SJSA1 (cell line): ENCODE measurements at places on chromosomes 4 and X. TPM values are rescaled to one million over a fixed set of nuclear protein-coding genes. Genes with fewer than 3 reads are reported as not detected.

The CFP gene
- total RNA-seq = 0.66 TPM in 1 of 2 replicates, not detected in the other

DNA sequence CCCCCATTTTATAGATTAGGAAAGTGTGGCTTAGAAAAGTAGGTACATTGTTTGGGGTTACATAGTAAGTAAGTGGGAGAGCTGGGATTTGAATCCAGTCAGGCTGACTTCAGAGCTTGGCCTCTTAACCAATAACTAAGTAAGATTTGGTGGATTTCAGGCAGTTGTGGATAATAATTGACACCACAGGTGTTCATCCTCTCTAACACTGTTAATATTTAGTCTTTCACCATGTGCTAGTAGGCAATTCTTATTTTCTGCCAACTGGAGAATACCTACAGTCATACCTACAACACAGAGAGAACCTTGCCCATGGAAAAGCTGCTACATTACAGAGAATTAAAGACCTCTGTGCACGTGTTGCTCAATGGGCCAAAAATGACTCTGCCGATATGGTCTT is 89.5 kb downstream of the DIAPH2 start:
- DNase-seq = no peak
- no peaks in the 10 kb centered on the region for H3K36me3 ChIP-seq
- H3K27ac ChIP-seq = no peak overlapping the region
- H3K27me3 ChIP-seq = no peaks in the 10 kb centered on the region
- H3K4me1 ChIP-seq = no peaks in the 10 kb centered on the region
- no peak overlapping the region for H3K4me3 ChIP-seq

The SPANXN4 gene
- total RNA-seq = not detected in 2 replicates

DNA sequence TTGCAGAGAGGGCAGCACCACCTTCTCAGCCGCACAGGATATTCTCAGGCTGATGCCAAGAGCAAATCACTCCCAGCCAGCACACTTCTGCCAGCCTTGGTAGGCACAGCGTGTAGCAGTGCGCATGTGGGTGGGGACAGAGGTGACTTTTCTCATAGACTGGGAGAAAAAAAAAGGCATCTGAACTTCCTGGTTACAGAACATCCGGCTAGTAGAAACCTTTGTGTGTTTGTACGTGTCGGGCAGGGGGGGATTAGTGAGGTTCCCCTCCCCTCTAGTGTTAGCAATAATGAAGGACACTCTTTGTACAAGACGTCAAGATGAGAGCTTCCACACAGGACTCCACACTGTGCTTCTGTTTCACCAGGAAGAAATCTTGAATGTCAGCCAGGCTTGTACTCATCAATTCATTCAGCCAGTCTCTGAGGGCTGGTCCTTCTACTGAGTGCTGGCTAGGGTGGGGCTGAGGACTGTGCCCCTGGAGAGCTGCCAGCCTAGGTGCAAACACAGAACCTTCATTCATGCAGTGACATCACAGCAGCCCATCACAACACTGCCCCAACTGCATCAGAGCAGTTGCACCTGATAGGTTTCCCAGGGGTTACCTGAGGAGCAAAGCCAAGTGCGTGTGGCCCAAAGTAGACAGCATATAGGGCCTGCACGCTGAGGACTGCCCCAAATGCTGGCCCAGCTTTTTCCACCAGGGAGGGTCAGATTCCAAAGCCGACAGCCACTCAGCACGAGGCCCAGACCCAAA is 34.7 kb downstream of the SLC25A5 start:
- H3K36me3 ChIP-seq = no peaks in the 10 kb centered on the region
- no peak for DNase-seq
- peaks cover 18% of the 10 kb centered on the region for H3K4me1 ChIP-seq
- H3K27me3 ChIP-seq = no peaks in the 10 kb centered on the region

The MAP3K15 gene
- total RNA-seq = not detected in 2 replicates

DNA sequence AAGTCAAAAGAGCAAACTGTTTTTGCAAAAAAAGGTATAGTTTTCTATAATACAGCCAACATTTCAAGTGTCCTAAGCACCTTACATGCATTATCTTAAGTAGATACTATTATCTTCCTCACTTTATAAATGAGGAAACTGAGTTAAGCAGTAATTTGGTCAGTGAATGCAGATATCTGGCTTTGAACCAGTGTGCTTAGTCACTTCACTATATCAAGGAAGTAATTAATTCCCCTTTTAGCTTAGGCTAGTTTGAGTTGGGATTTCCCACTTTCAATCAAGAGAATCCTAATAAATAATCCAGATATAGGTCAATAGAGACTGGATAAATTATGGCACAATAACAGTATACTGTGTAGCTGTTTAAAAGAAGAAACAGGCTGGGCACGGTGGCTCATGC is 14.8 kb downstream of the SPINK2 start:
- no peaks in the 10 kb centered on the region for H3K36me3 ChIP-seq
- H3K27ac ChIP-seq = no peak overlapping the region
- DNase-seq = no peak
- H3K4me3 ChIP-seq = no peak overlapping the region
- no peaks in the 10 kb centered on the region for H3K27me3 ChIP-seq

DNA sequence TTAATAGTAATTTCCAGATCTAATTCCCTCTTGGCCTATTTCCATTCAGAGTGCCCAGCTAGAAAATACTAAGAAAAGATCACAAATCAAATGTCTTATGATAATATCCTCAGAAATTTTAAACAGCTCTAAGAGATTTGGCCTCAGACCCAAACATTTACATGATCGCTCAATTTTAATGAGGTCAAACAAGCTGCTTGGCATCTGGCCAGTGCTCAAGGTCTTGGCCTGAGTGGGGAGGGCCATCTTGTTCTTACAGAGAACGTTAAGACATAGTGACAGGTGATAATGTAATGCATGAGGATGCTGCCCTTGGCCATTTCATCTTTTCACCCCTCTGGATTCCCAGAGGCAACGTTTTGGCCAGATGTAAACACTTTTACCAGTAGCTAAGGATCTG is 159.2 kb upstream of the SLC7A11 start:
- no peak overlapping the region for H3K27ac ChIP-seq
- no peaks in the 10 kb centered on the region for H3K27me3 ChIP-seq
- no peak overlapping the region for H3K4me3 ChIP-seq
- no peaks in the 10 kb centered on the region for H3K4me1 ChIP-seq

The TSPAN6 gene
- total RNA-seq = 26.9 and 31.3 TPM in 2 replicates

The SLIT2 gene
- 13.4 and 20.7 TPM in 2 replicates for total RNA-seq

The PRRG1 gene
- 18.0 and 23.4 TPM in 2 replicates for total RNA-seq

DNA sequence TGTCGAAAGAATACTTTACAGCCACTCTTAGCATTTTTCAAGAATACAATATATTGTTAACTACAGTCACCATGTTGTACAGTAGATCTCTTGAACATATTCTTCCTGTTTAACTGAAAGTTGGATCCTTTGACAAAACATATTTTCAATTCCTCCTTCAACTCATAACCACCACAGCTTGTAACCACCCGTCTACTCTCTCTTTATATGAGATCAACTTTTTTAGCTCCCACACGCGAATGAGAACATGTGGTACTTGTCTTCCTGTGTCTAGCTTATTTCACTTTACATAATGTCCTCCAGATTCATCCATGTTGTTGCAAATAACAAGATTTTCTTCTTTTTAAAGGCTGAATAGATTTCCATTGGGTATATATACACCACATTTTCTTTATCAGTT is 338.3 kb upstream of the IGFBP7 start:
- no peaks in the 10 kb centered on the region for H3K4me1 ChIP-seq
- no peak for DNase-seq
- no peak overlapping the region for H3K27ac ChIP-seq
- no peak overlapping the region for H3K4me3 ChIP-seq
- H3K27me3 ChIP-seq = peaks cover 7% of the 10 kb centered on the region; the same call in 1 of the 2 replicates

- H3K4me1 ChIP-seq = no peaks in the 10 kb centered on the region
- no peak overlapping the region for H3K4me3 ChIP-seq
- H3K27ac ChIP-seq = no peak overlapping the region
- H3K36me3 ChIP-seq = no peaks in the 10 kb centered on the region
Observed at GRCh38 chrX:29071525-29072320, 484.5 kb downstream of the IL1RAPL1 start.

The VEGFC gene
- total RNA-seq = 14.3 and 19.0 TPM in 2 replicates

DNA sequence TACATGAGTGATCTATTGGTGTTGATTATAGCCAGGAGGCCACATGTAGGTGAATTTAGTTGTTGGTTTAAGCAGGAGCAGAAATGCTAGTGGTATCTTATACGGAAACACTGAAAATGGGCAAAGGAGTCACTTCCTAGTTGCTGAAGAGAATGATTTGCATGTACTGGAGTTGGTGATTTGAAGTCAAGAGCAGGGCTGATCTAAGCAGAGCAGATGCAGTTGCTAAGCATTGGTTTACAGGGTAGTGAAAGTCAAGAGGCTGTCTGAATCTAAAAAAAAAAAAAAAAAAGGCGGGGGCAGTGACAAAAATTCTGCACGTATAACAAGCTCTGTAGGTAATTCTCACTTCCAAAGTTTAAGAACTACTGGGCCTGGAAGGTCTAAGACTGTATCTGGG is 90.4 kb upstream of the HPRT1 start:
- H3K27me3 ChIP-seq = no peaks in the 10 kb centered on the region
- no peaks in the 10 kb centered on the region for H3K36me3 ChIP-seq
- DNase-seq = no peak
- H3K4me1 ChIP-seq = peaks cover 1% of the 10 kb centered on the region

GRCh38 chr4:15242021-15242420 is 185.8 kb upstream of the C1QTNF7 start:
- H3K4me1 ChIP-seq = no peaks in the 10 kb centered on the region; the same call in 1 of the 2 replicates
- no peak overlapping the region for H3K4me3 ChIP-seq
- no peaks in the 10 kb centered on the region for H3K27me3 ChIP-seq

The NKAP gene
- 4.2 and 7.3 TPM in 2 replicates for total RNA-seq
